ENCODE measurements at places on chromosomes 11 and 22.

DNA sequence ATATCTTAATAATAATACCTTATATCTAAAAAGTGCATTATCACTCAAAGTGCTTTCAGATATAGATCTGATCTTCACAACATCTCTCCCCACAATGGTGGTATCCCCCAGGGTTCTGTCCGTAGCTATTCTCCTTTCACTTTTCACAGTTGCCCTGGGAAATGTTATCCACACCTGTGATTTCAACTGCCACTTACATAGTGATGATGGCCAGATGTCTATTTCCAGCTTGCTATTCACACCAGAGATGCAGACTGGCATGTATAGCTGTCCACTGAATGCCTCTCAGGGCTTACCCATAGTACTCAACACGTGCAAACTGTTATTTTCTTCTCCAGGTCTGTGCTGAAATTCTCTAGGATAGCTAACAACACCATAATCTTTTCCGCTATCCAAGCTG is 724.7 kb downstream of the DLG2 start:
- DNase-seq: no peak

- no peak for DNase-seq
Measured at GRCh38 chr11:134511255-134511654, 99.2 kb upstream of the B3GAT1 start.

DNA sequence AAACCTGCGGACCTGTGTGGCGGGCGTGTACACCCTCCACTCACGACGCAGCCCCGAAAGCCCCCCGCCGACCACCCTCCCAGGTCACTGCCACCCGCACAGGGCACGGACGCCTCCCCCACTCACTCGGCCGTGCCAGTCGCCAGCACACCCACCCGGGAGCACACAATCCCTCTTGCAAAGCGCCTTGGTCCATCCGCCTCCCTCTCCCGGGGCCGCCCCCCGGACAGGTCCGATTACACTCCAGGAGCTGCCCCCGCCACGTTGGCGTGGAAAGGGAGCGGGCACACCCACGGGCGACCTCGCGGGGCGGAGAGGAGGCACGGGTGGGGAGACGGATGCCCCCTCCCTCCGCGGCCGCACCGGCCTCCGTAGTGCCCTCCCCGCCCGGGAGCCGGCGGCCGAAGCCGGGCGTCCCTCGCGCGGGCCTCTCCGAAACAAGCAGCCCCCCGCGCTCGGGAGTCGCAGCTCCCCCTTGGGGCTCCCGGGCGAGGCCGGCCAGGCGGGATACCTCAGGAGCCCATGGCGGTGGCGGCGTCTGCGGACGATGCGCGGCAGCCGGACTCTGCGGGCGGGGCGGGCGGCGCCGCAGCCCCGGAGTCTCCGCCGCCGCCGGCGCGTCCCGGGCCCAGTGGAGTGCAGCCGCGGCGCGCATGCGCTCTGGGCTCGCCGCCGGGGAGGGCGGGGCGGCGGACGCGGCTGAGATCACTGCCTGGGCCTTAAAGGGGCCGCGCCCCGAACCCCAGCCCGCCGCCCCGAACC is at the start of gene TMEM184B:
TMEM184B (minus strand) TSS at position 638 of the 762 bp plus-strand sequence. CDS start 25,049 bp downstream, outside the sequence.
- peak; percentile 81 for DNase-seq

GRCh38 chr22:44574640-44575380 is 76.8 kb upstream of the RTL6 start:
- no peak for DNase-seq

- DNase-seq: no peak
Measured at GRCh38 chr11:69319255-69320106, 25.5 kb downstream of the MYEOV start.

DNA sequence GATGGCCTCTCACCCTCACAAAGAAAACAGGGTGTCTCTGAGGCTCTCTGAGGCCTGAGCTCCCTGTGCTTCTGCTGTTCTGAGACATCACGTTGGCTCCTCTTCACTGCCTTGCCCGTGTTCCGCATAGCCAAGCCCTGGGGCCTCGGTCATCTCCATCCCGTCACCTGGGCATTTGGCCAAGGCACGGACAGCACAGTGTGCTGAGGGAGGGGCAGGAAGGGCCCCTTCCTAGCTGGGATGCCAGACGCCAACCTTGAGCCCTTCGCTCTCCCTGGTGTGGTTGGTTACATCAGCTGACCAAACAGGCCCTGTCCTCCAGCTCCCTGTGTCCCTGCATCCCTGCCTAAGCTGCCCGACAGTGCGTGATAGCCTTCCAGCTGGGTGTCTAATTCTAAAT is 25.9 kb downstream of the MOV10L1 start:
- DNase-seq: no peak

GRCh38 chr11:60717956-60718355 is 6.6 kb upstream of the MS4A18 start:
- no peak for DNase-seq

- DNase-seq: no peak
Measured at GRCh38 chr22:44737406-44738346, 14.7 kb upstream of the ARHGAP8 start.

DNA sequence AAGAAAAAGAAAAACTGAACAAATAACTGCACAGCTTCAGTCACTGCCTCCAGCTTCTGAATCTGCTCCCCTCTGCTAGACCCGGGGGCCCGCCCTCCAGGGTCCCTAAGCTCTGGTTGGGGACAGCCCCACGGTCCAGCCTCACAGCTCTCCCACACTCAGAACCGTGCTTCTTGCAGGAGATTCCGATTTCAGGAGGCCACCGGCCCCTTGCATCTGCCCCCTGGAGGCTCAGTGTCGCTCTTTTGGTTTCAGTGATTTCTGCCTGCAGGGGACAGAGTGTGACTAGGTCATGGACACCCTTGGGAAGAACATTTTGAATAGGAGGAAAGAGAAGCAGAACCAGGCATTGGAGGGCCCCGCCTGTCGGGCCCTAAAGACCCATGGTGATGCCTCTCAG is 23.1 kb upstream of the RPS3 start:
- no peak for DNase-seq

Measured in stimulated activated CD4-positive, alpha-beta T cell treated with anti-CD3 and anti-CD28 coated beads, Interleukin-2, amount 100 ng/mL, for 24 hours (primary cell).